ENCODE measurements at places on chromosomes 3 and 15.

DNA sequence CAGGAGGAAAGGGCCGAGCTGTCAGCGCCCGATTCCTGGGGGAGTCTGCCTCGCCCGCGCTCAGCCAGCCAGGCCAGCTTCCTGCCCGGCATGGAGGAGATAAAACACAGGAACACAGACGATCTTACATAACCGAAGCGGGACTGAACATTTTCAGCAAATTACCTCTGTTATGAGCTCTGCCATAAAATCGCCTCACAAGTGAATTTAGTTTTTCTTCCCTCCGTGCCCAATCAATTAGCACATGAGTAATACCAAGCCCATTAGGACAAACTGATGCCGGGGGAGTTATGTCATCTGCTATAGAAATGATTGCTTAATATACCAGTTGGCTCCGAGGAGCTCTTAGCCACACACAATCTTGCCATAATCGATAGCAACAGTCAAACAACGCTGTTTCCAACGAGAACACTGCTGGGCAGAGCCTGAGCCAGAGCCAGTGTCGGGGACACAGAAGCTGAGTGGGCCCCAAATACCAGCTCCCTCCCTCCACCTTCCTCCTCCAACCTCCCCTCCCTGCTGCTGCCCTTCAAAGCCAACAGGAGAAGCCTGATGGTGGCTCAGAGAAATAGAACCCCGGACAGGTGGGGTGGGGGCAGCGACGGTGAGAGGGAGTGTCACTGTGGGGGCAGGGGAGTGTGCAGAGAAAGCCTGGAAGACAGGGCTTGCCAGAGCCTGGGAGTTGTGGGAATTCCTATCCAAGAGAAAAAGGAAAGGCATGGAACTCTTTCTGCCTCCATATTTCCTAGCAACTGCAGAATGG lies 279.4 kb upstream of the TLE3 start:
- DNase-seq = no peak

GRCh38 chr3:59957150-59957549 lies 907.3 kb upstream of the CFAP20DC start:
- DNase-seq = no peak

- DNase-seq = no peak
These were observed 137.3 kb downstream of the OCA2 start for GRCh38 chr15:27961801-27962200.

- DNase-seq = no peak
These were observed 42.0 kb downstream of the NUP210 start for GRCh38 chr3:13378155-13378554.

DNA sequence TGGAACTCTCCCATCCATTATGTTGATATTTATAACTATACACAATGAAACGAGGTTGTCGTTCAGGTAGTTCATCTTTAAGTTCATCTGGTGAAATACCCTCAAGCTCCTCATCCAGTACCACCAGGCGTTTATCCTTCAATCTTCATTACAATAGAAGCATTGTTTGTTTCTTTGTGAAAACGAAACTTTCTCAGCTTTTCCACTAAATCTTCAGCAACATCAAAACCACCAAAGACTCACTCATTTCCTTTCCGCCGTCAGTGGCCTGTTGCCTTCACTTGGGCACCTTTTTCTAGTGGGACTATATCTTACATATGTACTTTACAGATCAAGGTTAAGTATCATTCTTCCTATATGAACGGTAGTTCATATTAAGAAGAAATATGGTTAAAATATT lies 44.1 kb upstream of the TFG start:
- no peak for DNase-seq

DNA sequence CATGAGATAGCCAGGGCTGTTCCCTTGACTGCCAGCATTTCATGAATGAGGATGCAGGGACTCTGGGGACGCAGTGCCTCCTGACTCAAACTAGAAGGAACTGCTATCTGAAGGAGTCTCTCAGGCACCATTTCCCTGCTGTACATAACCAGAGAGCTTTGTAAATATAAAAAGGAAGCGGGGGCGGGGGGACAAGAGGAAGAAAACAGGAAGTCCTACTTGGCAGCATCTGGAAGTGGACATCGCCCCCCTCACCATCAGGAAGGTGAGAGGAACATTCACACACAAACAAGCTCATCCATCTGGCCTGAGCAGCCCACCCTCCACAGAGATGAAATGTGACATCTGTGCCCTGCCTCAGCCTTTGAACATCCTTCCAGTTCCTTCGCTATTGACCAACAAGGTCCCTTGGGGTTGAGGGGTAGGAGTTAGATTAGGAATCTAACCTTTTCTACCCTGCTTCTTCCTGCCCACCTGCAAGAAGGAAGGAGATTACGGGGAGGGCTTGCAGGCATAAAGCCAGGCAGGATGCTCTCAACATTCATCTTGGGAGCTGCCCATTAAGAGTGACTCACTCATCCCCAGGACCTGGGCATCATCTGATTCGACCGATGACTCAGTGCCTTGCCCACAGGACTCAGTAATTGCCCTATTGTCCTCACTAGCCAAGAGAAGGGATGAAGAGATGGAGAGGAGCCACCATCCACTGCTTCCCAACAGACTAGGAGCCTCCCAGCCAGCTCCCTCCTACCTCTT lies 31.9 kb downstream of the SH3BP5 start:
- DNase-seq = no peak

DNA sequence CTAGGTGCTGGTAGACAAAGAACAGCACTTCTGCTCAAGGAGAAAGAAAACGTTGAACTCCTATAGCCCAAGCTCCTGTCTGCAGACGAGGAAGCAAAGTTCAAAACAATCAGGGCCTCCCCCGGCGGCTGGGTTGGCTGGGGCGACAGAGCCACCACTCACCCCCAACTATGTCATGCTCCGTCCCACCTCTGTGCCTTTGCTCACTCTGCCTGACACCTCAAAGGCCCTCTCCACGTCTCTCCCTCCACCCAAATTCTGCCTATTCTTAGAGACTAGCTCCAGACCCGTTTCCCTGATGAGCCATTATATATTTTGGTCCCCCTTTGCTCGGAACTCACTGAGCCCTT lies 304.3 kb downstream of the TLE3 start:
- DNase-seq = no peak

DNA sequence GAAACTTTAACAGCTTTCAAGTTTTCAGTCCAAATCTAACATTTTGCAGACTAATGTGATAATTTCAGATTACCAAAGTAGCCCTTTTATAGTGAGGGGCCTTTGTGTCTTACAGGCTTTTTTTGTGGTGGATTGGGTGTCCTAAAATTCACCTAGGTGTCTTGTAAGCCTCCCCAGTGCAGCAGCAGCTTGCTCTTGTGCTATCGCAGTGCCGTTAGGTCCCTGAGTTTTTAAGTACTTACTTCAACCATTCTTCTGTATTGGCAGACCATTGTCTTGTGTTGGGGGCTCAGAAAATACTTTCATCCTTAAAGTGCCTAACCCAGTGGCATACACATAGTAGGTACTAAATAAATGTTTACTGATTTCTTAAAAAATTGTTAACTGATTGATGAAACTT lies 2.1 kb downstream of the PDE8A start:
- no peak for DNase-seq
